ENCODE measurements at places on chromosomes 5 and 9.

DNA sequence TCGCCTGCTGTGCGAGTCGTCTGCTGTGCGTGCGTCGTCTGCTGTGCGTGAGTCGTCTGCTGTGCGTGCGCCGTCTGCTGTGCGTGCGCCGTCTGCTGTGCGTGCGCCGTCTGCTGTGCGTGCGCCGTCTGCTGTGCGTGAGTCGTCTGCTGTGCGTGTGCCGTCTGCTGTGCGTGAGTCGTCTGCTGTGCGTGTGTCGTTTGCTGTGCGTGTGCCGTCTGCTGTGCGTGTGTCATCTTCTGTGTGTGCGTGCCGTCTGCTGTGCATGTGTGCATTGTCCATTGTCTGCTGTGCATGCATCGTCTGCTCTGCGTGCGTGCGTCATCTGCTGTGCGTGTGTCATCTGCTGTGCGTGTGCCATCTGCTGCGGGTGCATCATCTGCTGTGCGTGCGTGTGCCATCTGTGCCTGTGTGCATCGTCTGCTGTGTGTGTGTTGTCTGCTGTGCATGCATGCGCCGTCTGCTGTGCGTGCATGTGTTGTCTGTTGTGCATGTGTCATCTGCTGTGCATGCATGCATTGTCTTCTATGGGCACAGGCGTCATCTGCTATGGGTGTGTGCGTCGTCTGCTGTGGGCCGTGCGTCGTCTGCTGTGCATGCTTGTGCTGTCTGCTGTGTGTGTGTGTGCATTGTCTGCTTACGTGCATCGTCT, 68.6 kb upstream of the IRX4 start:
- DNase-seq = no peak

GRCh38 chr5:1010181-1010510, 1.5 kb downstream of the NKD2 start:
- DNase-seq = no peak

DNA sequence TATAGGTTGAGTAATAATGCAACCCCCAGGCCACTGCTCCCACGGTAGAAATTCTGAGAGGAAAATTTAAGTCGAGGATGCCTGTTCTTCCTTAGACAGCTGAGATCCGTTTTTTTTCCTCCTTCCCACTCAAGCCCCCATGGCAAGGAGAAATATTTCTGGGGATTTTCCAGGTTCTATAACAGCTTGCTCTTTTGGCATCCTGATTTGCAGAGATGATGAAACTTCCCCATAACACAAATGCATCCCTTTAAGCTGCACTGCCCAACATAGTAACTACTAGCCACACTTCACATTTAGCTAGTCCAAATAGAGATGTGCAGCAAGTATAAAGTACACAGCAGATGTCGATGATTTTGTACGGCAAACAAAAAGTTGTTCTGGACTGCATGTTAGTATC, 32.5 kb upstream of the GNA14 start:
- no peak for DNase-seq

DNA sequence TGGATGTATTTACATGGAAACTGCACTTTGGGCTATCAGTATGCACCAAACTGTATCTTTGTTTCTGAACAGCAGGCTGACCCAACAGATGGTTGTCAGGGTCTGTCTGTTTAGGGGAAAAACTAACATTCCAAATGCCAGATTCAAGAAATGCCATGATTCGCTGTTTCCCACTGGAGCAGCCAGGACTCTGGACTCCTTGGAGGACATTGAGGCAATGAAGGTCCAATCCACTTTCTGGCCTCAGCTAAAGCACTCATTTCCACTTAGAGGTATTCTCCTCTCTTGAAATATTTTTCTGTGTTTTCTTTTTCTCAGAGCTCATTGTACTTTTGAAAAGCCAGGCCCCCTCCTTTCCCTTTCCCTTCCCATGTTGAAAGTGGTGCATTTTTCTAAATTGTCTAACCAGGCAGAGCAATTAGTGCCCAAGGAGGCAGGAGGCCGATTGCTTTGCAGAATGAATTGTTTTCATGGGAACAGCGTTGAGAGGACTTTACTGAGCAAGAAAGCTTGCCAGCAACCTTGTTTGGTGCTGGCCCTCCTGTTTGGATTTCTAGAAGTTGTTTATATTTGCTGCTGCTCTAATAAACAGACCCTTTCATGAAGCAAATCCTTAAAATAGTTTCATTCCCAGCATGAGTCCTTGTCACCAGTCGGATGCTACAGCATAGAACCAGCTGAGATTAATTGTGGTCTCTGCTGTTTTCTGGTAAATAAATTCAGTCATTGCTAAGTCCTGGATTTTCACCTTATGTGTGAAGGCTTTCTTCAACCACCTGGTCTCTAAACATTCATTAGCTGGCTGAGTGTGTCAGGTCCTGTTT, 132.8 kb upstream of the TAF11L2 start:
- DNase-seq = no peak

- DNase-seq = no peak
These were observed 99.4 kb upstream of the CTNND2 start for GRCh38 chr5:12003680-12004079.

- DNase-seq = no peak
These were observed 106.1 kb downstream of the THBS4 start for GRCh38 chr5:80141147-80141671.

GRCh38 chr9:126301985-126302603, 24.5 kb upstream of the MVB12B start:
- DNase-seq = no peak
